ENCODE measurements at places on chromosomes 11 and 22. TPM values are rescaled to one million over a fixed set of nuclear protein-coding genes. Genes with fewer than 3 reads are reported as not detected.

- no peak for DNase-seq
Observed at GRCh38 chr11:129959687-129960086, 42.9 kb downstream of the PRDM10 start.

DNA sequence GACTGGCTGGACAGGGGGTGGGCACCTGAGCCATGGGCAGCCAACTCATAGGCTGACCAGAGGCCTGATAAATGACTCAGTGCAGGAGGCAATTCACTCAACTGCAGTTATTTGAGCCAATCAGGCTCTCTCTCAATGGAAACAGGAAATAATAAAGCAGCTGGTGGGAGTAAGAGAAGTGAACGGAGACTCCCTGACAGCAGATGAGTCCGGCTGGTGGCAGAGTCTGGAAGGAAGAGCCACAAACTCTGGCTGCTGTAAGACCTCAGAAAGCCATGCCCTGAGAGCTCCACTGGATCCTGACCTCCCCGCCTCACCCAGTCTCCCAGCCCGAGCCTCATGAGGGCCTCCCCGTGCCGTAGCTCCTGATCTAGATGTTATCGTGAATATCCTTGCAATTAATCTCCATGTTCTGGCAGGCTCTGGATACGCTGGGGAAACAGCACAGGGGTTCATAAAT lies 69.8 kb downstream of the TRIM29 start:
- DNase-seq = no peak

GRCh38 chr22:22896601-22897000 lies 9.0 kb downstream of the IGLL5 start:
- peak; percentile 7 for DNase-seq

DNA sequence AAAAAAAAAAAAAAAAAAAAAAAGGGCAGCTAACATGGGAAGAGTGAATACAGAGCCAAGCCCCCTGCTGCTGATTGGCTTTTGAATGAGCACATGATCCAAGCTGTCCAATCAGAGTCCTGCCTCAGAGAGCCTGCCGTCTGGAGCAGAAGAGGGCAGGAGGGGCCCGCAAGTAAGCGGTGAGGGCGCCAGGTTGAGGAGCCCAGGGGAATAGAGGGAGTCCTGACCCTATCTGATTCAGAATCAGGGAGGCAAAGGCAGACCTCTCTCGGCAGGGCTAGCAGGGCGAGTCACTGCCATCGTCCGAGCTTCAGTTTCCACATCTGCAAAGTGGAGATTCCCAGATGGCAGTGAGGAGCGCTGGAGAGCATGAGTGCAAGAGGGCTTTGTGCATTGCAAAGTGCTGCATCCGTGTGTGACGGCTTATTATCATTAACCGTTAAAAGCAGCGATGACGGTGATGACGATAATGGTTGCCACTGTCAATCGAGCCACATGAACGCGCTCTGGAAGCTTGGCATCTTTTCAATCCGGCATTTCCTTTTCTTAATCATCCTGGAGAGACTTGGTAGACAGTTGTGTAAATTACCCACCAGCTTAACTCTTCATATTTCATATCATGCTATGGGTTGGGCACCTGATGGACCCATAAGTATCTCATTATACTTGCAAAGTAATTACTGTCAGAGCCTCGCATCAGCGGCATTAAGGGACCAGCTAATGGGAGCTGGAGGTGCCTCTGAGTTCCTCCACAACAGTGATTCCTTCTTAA lies 68.6 kb upstream of the ATXN10 start:
- DNase-seq = no peak

- no peak for DNase-seq
Observed at GRCh38 chr11:86211619-86212018, 32.9 kb upstream of the EED start.

DNA sequence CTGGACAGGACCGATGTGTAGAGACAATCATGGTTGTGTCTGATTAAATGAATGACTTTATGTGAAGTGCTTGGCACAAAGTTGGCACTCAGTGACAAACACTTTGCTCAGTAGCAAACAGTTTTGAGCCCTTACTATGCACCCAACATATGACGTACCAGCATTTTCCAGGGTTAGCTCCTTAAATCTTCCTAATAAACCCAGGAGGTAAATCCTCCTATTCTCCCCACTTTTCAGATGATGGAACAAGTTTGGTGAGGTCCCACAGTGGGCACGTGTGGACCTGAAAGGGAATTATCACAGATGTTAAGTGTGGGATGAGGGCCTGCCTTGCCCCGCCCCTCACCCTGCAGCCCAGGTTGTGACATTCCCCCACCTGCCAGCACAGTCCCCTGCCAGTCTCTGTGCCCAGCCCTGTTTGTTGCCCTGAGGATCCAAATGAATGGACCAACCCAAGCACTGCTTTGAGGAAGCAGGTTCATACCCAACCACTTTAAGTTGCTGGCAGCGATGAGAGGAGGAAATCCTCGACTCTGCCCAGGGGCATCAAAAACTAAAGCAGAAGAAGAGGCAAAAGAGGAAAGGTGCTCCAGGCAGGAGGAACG lies 6.6 kb upstream of the CARD10 start:
- no peak for DNase-seq

DNA sequence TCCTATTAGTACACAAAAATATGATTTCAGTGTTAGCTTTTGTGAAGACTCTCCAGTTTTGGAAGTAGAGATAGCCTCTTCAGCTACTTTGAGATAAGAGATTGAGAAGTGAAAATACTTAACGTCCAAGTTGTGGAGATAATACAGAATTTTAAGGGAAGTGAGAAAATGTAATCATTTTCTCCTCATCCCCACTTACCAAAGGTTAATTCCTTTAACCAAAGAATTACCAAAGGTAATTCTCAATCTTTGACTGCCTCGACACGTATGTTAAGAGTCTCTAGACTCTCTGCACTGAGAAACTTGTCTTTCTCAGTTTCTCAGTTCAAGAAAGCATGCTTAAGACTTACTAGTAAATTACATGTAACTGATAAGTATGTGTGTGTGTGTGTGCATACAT lies 15.3 kb downstream of the C11orf54 start:
- no peak for DNase-seq

DNA sequence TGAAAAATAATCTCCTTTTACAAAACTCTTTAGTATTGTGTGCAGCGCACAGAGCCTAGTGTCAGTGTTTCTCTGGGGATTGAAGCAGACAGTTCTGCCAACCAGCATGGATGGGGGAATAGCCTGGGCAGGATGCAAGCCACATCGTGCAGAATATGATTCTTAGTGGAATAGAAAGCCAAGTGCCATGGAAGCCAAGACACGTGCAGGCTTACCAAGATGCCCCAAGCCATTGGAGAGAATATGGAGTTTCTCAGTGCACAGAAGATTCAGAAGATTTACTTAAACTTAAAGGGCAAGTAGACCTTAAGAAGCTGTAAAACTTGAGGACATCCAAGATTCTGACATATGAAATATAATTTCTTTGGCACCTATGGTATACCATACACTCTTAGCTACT lies 917.6 kb downstream of the NTM start:
- no peak for DNase-seq

DNA sequence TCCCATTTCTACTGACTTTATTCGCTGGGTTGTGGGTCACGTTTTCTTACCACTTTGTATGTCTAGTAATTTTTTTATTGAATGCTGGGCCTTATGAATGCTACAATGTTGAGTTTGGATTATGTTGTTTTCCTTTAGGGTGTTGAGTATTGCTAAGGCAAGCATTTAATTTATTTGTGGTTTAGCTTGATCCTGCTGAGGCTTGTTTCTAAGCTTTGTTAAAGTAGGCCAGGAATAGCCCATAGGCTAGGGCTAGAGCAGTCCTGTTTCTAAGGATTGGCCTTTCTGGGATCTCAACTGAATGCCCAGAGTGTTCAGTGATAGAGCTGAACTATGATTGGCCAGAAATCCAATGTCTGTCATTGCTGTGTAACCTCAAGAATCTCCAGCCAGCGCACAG lies 56.1 kb upstream of the LDLRAD3 start:
- DNase-seq = no peak

DNA sequence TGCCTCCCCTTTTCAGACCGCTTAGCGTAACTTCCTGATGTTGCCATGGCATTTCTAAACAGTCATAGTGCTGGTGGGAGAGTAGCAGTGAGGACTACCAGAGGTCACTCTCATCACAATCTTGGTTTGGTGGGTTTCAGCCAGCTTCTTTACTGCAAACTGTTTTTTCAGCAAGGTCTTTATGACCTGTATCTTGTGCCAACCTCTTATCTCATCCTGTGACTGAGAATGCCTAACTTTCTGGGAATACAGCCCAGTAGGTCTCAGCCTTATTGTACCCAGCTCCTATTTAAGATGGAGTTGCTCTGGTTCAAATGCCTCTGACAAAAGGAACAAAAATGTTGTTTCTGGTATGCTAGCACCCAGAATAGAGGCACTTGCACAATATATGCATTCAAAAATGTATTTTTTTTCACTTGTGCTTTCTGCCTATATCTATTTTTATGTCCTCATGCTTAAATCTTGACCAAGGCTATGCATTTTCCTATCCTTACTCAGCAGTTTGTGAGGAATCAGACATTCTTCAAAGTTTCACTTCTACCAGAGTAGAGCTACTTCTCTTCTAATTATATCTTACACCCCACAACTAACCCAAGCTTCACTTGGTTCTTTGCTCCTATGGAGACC lies 16.1 kb upstream of the OR51M1 start:
- no peak for DNase-seq

DNA sequence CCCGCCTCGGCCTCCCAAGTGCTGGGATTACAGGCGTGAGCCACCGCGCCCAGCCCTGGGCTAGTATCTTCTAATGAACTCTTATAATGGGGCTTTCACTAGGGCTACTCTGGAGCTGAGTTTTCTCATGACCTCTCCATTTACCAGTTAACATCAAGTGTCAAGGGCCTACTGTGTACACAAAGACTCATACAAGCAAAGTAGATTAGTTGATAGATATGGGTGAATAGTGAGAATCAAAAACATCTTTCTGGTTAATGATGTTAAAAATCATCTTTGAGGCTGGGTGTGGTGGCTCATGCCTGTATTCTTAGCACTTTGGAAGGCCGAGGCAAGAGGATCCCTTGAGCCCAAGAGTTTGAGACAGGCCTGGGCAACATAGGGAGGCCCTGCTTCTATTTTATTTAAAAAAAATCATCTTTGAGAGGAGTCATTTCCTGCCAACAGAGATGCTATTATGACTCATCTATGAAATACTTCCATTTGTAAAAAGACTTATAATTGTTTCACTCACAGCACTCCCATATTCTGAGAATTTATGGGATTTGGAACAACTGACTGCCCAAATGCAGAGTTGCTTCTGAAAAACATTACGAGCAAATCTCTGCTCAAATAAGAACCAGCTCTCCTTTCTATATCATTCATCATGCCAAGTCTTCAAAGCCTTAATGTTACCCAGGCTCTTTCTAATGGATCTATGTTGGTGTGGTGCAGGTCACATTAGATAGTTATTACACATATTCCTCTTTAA lies 57.0 kb downstream of the GDPD4 start:
- no peak for DNase-seq

GRCh38 chr11:129643031-129643721 lies 172.5 kb upstream of the TMEM45B start:
- no peak for DNase-seq

- no peak for DNase-seq
Observed at GRCh38 chr11:108635106-108635505, 29.8 kb upstream of the DDX10 start.

GRCh38 chr11:66089067-66089466 lies 19.0 kb downstream of the PACS1 start:
- no peak for DNase-seq

CRYBB2 gene
- not detected for total RNA-seq

SLC16A8 gene
- total RNA-seq = not detected

MS4A6E gene
- not detected for total RNA-seq

MGAT3 gene
- 24.1 TPM for total RNA-seq

HBG1 gene
- not detected for total RNA-seq

WT1 gene
- total RNA-seq = 2.3 TPM
